ENCODE measurements at places on chromosomes 11 and 22.
A peak's percentile ranks its signal among the peaks of the same experiment; 100 is the strongest.

- no peak for DNase-seq
Observed at GRCh38 chr22:30381264-30381663, 5.9 kb downstream of the RNF215 start.

GRCh38 chr11:32931606-32932005 lies 39.0 kb downstream of the QSER1 start:
- DNase-seq: no peak

GRCh38 chr11:46684367-46684766 lies 16.1 kb downstream of the ARHGAP1 start:
- no peak for DNase-seq

- DNase-seq: no peak
Observed at GRCh38 chr11:67289226-67289650, at the start of gene ANKRD13D. ANKRD13D (plus strand) TSS chr11:67289303; CDS start chr11:67289461, 158 bp downstream.

GRCh38 chr22:17116572-17117330 lies 4.4 kb downstream of the TMEM121B start:
- DNase-seq: no peak

DNA sequence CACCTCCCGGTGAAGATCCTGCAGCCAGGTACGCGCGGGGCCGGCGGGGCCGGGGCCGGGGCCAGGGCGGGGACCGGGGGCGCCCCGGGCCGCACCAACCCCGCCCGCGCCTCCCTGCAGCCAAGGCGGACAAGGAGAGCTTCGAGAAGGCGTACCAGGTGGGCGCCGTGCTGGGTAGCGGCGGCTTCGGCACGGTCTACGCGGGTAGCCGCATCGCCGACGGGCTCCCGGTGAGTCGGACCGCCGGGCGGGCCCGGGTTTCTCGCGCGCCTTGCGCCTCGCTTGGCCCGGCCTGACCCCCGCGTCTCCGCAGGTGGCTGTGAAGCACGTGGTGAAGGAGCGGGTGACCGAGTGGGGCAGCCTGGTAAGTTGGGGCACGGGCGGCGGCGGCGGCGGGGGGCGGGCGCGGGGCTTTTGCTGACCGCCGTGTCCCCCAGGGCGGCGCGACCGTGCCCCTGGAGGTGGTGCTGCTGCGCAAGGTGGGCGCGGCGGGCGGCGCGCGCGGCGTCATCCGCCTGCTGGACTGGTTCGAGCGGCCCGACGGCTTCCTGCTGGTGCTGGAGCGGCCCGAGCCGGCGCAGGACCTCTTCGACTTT lies 531 bp downstream of the PIM3 start:
- no peak for DNase-seq

DNA sequence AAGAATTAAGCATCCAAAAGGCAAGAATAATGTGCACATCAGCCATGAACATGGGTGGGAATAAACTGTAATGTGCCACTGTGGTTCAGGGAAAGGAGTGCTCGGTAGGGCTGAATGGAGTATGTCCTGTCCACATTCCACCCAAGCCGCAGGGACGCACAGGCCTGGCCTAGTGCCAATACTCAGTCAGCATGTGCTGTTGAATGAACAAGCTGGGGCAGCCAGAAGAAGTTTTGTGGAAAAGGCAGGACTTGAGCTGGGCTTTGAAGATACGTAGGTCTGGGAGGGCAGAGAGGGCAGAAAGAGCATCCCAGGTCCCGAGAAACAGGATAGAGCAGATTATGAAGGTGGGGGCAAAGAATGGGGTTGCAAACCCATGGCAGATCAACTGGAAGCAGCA lies 60.0 kb upstream of the PLET1 start:
- no peak for DNase-seq

DNA sequence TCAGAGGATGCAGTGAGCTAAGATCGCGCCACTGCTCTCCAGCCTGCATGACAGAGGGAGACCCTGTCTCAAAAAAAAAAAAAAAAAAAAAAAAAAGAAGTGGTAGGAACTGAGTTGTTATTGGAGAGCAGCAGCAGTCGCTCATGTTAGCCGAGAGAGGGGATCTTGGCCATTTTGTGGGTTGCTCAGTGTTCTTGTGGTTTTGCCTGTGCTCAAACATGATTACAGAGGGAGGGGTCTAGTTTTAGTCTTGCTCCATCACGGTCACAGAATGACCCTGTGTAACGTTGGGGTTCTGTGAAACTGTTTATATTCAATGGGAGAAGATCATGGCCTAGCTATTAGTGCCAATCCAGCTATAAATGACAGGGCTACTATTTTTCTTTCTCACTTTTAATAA lies 1.9 kb downstream of the DPAGT1 start:
- DNase-seq: no peak

DNA sequence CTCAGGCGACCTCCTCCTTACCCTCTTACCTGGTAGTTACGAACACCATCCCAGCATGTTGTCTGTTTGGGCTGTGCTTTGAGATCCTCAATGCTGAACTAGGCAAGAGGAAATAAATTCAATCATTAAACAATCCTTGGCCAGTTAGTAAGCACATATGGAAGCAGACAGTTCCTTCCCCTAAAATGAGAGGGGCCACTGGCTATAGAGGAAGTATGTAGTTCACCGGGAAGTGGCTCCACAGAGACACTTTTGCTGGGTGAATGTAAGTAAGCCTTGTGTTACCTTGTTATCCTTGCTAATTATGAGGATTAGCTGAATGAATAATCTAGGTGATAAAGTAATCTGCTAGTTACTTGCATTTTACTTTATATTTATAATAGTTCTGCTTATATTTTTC lies 2.9 kb downstream of the THYN1 start:
- no peak for DNase-seq

GRCh38 chr22:36331912-36332622 lies 55.7 kb downstream of the MYH9 start:
- DNase-seq: peak; percentile 34

- DNase-seq: no peak
Observed at GRCh38 chr11:46677991-46678740, 22.3 kb downstream of the ARHGAP1 start.

- no peak for DNase-seq
Observed at GRCh38 chr11:17828311-17828751, 93.8 kb downstream of the KCNC1 start.

- no peak for DNase-seq
Observed at GRCh38 chr11:62033191-62034035, 66.0 kb upstream of the FTH1 start.

GRCh38 chr11:72283947-72284346 lies 40.0 kb upstream of the PHOX2A start:
- DNase-seq: no peak

Data from activated naive CD4-positive, alpha-beta T cell (primary cell).